ENCODE measurements at places on chromosomes 7 and 10.
A peak's percentile ranks its signal among the peaks of the same experiment; 100 is the strongest.

DNA sequence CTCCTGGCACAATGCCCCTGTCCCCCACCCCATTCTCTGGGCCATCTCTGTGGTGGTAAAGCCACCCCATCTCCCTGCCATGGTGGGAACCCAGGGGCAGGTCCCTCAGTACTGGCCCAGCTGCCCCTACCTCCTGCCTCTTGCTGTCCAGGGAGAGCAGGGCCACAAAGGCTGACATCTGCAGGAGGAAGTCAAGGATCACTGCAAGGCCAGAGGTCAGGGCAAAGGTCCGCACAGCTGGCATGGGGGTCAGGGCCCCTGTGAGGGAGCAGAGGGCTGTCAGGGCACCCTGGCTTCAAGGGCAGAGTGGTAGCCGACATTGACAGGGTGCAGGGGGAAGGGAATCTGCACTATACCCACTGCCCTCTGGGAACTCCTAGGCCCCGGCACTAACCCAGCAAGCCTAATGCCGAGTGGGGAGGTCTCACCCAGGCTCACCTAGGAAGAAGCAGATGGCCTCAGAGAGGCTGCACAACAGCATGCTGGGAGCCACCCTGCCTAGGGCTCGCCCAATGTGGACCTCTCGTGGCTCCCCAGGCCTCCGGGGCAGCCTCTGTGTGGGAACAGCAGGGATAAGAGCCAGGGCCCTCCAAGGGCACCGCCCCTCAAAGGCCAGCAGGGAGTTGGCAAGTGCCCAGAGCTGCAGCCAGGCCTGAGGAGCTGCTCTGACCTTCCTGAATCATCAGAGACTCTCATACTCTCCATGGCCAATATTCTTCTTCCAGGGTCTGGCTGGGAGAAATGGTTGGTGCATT lies 7.7 kb downstream of the NPC1L1 start:
- no peak for DNase-seq

DNA sequence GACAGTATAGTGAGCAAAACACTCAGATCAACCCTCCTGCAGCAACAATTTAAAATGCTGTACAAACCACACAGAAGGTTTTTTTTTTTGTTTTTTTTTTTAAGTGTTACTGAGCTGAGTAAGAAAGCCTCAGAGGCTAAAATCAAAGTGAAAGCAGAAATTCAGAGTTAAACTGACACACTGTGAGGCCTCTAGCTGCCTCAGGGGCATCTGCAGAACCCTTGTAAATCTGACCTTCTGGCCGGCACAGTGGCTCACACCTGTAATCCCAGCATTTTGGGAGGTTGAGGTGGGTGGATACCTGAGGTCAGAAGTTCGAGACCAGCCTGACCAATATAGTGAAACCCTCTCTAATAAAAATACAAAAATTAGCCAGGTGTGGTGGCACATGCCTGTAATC lies 7.4 kb upstream of the GNA12 start:
- DNase-seq, result no peak

- DNase-seq, result no peak
Measured at GRCh38 chr10:62527019-62527827, 153.1 kb downstream of the ZNF365 start.

DNA sequence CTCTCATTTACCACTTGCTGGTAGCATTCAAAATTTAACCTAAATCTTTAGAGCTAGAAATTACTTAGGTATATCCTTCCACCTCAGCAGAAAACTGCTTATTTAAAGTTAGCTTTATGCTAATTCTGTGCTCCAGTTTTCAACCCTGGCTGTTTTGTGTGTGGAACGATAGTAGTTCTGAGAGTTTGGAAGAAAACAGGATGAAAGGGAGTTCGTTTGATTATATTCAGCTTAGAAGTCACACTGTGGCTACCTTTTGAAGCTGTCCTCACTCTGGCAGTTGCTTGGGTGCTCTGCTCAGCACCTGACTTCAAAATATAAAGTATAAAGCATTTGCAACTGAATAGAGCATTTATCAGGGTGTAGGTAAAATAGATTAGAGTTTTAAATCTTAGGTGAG lies 2.6 kb upstream of the ASCC1 start:
- no peak for DNase-seq

- DNase-seq, result no peak
Measured at GRCh38 chr7:7522421-7522820, 13.3 kb downstream of the COL28A1 start.

DNA sequence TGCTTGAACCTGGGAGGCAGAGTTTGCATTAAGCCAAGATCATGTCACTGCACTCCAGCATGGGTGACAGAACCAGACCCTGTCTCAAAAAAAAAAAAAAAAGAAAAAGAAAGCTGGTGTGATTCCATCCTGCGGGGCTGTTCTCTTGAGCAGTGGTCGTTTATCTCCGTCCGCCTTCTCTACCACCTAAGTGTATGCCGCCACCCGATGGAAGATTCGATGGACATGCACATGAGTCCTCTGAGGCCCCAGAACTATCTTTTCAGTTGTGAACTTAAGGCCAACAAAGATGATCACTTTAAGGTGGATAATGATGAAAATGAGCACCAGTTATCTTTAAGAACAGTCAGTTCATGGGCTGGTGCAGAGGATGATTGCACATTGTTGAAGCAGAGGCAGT lies 65.7 kb downstream of the ABRAXAS2 start:
- no peak for DNase-seq

- no peak for DNase-seq
Measured at GRCh38 chr7:17311952-17312351, 13.5 kb downstream of the AHR start.

DNA sequence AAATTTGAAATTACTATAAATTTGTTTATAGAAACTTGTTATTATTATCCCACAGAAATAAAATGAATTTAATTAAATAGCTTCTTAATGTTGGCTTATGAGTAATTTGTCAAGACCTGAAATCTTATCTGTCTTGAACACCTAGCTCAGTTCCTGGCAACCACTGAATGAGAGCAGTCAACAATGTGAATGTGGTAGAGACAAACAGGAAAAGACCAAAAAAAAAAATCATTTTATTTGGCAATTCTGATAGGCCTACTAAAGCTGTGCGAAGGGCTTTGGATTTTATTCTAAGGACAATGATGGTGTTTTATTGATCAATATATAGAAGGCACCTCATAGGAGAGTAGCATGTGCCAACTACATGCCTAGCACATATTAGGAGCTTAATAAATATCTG lies 127.8 kb upstream of the RSU1 start:
- no peak for DNase-seq

DNA sequence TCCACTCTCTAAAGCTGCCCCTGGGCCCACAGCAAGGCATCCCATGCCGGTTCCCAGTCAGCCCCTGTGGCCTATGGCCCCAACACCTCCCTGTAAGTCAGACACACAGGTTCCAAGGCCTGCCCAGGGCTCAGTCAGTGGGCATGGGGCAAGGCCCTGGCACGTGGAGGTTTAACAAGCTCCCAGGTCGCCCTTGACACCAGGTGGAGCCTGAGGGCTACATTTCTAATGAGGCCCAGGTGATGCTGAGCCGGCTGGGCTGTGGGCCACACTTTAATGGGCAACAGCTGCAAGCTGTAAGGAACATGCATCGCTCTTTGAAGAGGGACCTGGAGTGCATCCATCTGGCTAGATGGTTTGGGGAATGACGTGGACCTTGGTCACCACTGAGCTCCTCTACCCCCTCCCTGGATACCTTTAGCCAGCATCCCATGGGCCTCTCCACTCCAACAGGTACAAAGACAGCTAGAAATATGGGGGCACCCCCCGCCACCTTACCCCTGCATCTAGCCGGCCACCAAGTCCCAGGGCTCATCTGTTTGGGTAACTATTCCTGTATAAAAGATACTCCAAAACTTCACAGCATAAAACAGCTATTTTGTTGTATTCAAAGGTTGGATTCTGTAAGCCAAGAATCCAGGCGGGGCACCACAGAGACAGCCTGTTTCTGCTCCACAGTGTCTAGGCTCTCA lies 122.5 kb downstream of the OAT start:
- DNase-seq, result peak; percentile 59

GRCh38 chr7:95631527-95631926 lies 35.2 kb upstream of the PDK4 start:
- no peak for DNase-seq

- peak; percentile 7 for DNase-seq
Measured at GRCh38 chr7:151168003-151168786, 701 bp upstream of the GBX1 start.

DNA sequence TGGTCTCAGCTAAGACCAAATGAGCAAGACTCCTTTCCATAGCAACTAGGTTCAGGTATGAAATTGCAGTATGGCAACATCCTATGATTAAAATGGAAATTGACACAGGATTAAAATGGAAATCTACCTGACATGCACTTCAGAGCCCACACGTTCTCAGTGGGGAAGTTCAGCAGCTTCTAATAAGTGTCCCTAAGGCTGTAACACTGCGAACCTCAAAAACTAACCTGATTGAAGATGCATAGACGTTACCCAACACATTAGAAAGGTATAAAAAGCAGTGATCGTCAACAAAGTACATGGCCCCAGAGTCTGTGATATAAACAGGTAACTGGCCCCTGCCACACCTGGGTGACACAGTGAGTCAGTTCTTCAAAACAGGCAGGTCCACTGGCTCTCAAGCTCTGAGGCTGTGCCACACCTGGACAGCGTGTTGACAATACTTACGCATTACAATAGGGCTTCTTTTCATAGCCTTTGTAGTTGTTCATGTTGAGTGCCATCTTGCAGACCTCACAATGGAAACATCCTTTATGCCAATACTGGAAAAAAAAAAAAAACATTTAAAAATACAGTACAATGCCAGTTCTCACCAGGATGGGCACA lies 274.9 kb upstream of the NEBL start:
- DNase-seq, result peak; percentile 24

GRCh38 chr10:43172645-43173044 lies 34.4 kb downstream of the CSGALNACT2 start:
- no peak for DNase-seq

DNA sequence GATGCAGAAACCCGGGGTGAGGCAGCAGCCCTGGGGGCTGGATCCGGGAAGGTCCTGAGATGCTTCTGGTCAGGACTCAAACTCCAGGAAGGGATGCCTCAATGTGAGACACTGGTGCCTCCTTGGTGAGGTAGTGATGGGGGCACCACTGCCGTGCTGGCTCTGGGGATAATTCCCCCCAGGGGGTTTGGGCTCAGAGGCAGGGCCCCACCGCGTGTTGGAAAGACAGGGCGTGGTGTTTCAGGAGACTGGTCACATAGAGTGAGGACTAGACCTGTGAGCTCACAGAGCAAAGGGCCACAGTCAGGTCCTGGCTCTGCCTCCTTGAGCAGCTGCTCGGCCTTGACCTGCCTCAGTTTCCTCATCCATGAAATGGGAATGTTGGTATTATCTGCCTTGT lies 361.9 kb downstream of the GLRX3 start:
- DNase-seq, result no peak

DNA sequence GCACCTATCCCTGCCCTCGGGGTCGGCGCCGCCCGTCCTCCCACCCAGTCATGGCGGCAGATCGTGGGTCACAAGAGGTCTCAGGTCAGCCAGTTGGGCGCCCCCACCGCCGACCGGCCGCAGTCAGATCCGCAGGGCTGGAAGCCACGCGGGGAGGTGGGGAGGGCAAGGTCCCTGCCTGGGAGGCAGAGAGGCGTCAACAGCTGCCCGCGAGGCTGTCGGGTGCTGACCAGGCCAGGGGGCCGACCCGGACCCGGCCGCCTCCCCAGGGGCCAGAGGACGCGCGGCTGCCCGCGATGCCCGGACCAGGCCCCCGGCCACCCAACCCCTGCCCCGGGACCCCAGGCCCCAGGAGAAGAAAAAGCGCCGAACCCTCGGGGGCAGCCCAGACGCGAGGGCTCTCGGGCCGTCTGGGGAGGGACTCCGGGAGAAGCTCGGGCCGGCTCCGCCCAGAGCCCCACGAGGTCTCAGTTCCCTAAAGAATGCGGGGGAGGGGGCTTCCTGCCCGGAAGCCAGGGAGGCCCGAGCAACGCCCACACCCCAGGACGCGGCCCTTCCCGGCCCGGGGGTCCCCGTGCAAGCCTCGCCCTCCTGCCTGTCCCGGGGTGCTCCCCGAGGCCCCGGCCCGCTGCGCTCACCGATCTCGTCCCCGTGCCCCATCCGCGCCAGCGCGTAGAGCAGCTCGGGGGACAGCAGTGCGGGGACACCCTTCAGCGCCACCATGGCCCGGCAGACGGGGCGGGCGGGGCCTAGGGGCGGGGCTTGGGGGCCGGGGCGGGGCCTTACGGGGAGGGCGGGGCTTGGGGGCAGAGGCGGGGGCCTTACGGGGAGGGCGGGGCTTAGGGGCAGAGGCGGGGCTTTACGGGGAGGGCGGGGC lies at the start of gene FUOM:
FUOM (minus strand) TSS at position 735 of the 877 bp plus-strand sequence; CDS start at position 723, 12 bp downstream.
- no peak for DNase-seq

DNA sequence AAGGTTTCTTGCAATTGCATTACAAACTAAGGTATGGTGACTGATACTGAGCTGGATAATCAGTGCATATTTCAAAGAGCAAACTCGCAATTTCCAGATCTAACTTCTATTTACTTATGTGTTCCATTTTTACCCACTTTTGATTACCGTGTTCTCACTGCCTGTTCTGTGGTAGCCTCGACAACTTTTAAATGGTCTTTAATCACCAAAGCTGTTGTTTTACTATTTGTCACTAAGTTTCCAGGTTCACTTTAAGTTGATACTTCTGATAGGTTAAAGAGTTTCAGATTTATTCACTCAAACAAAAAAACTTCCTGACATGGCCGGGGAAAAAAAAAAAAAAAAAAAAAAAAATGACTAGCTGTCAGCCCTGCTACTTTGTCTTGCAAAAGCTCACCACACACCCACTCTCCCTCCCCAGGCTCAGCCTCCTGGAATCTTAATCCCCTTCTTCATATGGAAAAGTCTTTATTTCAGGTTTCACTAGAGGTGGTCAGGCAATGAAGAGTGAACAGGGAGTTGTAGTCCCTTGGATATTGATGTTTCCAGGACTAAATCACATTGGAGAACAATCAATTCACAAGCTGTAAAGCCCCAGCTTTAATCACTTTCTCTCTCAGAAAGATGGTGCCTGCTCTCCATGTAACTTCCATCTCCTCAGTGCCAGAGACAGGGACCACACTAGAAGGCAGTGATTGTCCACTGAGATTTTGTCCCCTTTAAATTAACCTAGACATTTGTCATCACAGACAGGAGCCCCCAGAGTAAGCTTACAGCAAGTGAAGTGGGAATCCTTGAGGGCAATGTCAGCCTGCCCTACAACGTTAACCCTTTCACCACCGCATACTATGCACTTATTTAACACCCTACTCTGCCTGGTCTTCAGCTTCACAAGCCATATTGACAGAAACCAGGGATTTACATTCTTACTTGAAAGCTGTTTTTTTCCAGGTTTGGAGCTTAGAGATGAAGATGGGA lies 749.1 kb upstream of the SORCS1 start:
- DNase-seq, result no peak

- no peak for DNase-seq
Measured at GRCh38 chr7:115678086-115678982, 352.2 kb downstream of the TFEC start.

Measured in NCI-H1105 treated with DMSO at 0.1 percent for 48 hours (cell line).